Amygdala (tissue), 56 donors: ENCODE measurements at places on chromosomes 16 and 17.
A peak's percentile ranks its signal among the peaks of the same experiment; 100 is the strongest.

- DNase-seq, result no peak
These were observed 1.0 kb downstream of the MAP2K4 start for GRCh38 chr17:12021623-12022140.

- peak; percentile 20 for DNase-seq
These were observed at the start of the genes ABI3 and GNGT2 for GRCh38 chr17:49210158-49211029. Gene ABI3 (plus strand): TSS chr17:49210707. CDS start chr17:49210725, 18 bp downstream. Gene GNGT2 (minus strand): TSS chr17:49210574. CDS start chr17:49207422, 3,152 bp downstream.

DNA sequence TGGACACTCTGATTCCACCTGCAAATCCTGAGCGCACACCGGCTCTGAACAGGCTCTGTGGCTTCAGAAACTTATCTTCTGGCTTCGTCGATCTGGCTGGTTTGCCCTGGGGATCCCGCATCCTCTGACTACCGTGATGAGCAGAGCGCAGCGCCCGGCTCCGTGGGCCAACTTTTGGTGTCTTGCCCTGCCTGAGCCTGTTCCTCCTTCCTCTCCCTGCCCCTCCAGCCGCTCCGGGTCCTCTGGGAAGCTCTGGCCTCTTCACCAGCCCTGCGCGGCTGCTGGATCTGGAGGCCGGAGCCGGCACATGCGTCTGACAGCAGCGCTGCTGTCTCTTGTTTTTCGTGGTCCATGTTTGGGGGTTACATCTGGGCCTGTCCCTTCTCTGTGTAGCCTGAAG, 65.6 kb downstream of the JPH3 start:
- DNase-seq, result no peak

- DNase-seq, result no peak
These were observed 80.3 kb downstream of the ARHGAP23 start for GRCh38 chr17:38508570-38508950.

GRCh38 chr16:86398622-86399021, 111.7 kb upstream of the FOXF1 start:
- DNase-seq, result no peak

DNA sequence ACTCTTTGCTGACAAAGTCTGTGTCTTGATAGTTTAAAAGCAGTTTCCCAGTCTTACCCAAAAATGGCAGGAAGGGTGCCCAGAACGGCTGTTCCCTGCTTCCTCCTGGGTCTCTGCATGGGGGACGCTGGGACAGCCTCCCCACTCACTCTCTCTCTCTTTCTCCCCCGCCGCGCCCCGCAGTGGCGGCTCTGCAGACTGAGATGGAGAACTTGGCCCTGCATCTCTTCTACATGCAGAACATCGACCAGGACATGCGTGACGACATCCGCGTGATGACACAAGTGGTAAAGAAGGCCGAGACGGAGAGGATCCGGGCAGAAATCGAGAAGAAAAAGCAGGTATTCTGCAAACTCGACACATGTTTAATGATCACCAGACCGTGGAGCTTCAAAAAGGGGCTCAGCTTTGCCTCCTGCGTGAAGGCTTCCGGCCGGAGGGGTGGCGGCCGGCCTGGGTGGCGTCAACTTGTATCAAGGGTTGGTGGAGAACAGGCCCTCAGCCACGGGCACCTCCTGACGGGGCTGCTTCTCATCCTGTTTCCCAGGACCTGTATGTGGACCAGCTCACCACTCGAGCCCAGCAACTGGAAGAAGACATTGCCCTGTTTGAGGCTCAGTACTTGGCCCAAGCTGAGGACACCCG, 22.0 kb downstream of the CCDC40 start:
- DNase-seq, result no peak

GRCh38 chr17:47774331-47774730, 41.3 kb downstream of the TBX21 start:
- DNase-seq, result no peak

- no peak for DNase-seq
These were observed 22.2 kb upstream of the TOX3 start for GRCh38 chr16:52568983-52569690.

DNA sequence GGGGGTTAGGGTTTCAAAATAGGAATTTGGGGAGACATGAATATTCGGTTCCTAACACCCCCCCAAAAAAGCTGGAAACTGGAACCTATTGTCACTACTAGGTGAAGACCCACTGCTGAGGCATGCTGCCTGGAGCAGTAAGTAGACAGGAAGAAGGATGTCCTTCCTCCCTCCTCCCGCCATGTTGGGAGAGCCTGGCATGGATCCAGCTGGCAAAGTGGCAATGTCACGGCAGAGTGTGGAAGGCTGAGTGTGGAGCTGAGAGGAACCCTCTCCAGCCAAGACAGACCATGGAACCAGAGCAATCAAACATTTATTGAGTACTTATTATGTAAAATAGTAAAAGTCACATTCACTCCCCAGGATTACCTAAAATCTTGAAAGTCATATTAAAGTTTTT, 49.0 kb downstream of the CCDC182 start:
- no peak for DNase-seq

DNA sequence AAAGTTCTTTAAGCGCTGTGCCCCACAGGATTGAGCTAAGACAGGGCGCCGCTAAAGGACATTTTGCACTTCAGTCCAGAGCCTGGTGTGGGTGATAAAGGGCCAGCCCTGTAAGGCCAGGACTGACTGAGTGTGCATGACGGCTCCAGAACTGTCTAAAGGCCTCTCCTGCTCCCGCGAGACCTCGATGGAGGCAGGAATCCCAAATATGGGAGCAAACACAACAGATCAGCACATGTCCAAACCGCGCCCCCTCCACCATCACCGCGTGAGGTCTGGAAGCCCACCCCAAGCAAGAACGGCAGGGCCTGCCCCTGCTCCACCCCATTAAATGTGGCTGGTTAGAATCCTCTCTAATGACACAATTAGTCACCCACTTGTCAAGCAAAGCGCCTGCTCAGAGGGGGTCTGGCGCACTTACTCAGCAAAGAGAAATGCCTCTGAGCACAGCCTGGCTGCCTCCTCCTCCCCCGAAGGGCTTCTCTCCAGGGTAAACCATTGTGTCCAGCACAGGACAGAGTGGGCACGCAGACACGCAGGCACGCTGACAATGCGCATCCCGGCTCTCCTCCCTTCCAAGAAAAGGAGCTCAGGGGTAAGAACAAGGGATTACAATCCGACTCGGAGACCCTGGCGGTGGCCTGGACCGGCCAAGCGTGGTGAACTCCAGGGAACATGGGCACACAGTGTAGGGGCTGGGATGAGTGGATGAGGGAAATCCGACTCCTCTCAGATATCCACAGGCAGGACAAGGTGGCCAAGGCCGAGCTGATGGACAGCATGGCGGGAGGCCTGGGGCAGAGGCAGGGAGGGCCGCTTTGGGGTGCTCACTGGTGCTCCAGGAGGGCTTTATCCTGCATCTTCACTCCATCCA, 1.5 kb downstream of the MXRA7 start:
- DNase-seq, result no peak

DNA sequence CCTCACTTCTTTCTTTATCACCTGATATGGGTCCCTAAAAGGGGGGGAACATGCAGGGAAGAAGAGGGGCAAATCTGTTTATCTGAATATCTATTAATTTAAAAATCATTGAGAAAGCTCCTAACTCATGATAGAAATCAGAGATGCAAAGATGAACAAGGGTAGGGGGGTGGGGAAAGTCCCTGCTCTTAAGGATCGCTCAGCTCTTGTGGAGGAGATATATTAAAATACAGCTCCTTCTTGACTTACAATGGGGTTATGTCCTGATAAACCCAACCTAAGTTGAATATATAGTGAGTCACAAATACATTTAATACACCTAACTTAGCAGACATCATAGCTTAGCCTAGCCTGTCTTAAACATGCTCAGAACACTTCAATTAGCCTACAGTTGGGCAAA, 237.5 kb downstream of the MAF start:
- DNase-seq, result no peak

DNA sequence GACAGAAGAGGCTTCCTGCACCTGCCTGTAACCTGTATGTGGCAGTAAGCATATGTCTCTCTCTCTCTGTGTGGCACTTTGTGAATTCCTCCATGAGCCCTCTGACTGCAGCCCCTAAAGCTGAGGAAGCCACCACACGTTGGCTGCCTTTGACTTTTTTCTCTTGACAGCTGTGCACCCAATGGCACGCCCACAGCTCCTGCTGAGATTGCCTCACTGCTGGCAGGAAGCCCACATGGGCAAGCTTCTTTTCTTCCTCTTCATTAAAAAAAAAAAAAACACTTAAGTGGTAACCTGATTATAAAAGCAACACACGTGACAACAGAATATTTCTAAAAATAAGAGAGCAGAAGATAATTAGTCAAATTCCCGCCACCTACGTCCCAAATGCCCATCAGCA, 34.0 kb upstream of the PIRT start:
- no peak for DNase-seq

- no peak for DNase-seq
These were observed 222.5 kb downstream of the C16orf78 start for GRCh38 chr16:49596068-49596467.

DNA sequence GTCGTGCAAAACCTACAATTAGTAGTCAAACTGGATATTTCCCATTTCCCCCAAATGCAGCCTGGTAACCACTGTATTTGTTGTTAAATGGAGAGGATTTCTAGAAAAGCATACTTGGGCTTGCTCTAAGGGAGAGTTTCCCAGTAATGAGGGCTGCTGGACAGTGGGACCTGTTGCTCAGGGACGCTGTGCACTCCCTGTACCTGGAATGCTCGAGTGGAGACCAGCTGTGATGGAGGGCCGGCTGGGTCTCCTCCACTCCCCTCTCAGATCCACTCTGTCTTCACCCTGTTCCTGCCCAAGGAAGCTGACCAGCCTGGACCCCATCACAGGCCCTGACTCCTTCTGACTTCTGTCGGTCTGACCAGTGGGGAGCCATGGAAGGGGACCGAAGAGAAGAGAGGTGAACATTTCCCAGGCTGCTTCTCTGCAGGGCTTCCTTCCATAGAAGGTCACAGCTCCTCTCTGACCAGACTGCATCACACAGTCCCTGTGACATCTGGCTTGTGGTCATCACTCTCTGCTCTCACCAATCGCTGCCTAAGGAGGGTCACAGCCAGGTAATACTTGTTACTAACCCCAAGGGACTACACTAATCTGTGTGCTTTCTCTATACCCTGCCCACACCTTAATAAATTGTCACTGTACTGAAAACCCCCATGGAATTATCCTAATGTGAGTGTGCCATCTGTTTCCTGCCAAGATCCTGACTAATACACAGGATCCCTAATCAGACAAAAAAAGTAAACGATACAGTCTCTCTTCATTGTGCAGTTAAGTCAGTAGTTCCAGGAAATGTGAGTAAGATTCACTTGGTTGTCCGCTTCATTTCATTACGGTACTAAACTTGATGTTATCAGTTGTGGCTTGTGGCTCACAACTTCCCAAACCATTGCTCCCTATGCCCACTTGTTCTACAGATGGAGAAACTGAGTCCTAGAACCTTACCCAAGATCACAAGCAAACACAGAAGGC, 102.4 kb downstream of the CCT6B start:
- DNase-seq, result no peak
